ENCODE measurements at places on chromosomes 7 and 10.

- no peak for DNase-seq
Observed at GRCh38 chr10:33570495-33570894, 236.0 kb upstream of the NRP1 start.

DNA sequence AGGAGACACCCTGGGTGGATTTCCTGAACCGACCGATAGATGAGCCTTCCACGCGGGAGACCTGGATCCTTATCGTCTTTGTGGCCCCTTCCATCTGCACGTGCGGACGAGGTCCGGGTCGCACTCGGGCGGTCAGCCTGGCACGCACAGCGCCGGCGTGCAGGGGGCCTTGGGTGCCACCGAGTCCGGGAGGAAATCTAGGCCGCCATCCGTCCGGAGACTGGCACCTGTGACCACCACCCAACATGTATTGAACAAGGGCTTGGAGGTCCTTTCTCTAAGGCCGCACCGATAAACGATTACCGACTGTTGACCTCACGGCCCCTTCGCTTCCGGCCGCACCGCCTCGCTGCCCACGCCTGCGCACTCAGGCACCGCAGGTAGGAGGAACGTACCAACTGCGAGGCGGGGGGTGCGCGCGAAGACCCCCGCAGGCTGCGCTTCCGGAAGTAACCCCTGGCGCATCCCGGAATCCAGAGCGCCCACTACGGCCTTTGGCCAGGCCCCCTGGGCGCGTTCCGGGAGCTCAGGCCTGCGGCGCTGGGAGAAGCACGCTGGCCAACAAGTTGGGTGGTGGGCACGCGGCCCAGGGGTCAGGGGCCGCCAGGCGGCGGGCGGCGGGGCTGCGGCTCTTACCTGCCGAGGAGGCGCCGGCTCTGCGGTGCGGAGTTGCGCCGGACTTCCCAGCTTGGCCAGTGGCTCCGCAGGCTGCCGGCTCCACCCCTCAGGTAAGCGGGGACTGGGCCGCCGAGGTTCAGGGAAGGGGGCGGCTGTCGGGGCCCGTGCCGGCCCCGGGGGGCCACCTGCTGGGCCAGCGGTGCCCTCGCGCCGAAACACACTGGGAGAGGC, at the start of the genes ACTR3C and LRRC61:
Gene ACTR3C (minus strand): TSS at position 713 of the 849 bp plus-strand sequence. CDS start 28,249 bp downstream, outside the sequence.
Gene LRRC61 (plus strand): TSS at position 523 of the 849 bp plus-strand sequence. CDS start 13,507 bp downstream, outside the sequence.
- DNase-seq = peak; percentile 60

- no peak for DNase-seq
Observed at GRCh38 chr7:99243751-99244337, 28.8 kb upstream of the MYH16 start.

- no peak for DNase-seq
Observed at GRCh38 chr10:124088915-124089314, 4.5 kb downstream of the CHST15 start.

GRCh38 chr10:122033224-122033926, 44.4 kb downstream of the TACC2 start:
- DNase-seq = no peak

GRCh38 chr7:118075936-118076335, 108.0 kb upstream of the LSM8 start:
- DNase-seq = no peak

- no peak for DNase-seq
Observed at GRCh38 chr7:116802746-116803152, 59.6 kb upstream of the CAPZA2 start.

GRCh38 chr10:71294856-71295255, 24.2 kb upstream of the SLC29A3 start:
- DNase-seq = no peak

DNA sequence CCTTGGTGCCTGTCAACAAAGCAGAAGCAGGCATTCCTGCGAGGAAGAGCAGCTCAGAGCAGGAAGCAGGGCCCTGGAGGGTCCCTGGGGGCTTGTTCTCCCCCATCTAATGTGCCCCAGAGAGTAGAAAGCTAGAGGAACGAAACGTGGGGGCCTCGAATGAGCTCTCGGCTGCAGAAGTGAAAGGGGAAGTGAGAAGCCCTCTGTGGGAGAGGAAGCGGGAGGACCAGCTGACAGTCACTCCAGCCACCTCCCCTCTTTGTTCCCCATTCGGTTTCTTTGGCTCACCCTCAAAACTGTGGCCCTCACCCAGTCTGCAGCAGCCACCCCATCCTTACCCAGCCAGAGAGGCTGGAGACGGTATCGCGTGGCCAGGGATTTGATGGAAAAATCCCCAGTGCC, 25.0 kb downstream of the C10orf105 start:
- DNase-seq = peak; percentile 56

- DNase-seq = no peak
Observed at GRCh38 chr10:43458227-43458626, 21.3 kb downstream of the ZNF487 start.

DNA sequence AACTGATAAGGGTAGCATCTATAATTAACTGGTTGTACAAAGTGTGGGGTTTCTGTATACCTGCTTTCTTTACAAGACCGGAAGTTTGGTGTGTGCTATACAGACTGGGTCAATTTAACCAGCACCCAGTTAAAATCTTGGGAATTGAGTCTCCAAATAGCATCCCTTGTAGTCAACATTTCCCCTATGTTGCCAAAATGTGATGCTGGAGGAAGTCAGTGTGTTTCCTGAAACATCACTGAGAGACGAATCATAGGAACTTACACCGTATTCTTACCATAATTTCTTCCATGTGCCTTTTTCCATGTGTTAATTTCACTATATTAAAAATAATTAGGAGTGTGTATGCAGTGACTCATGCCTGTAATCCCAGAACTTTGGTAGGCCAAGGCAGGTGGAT, 1.7 kb downstream of the AKR1C4 start:
- no peak for DNase-seq

DNA sequence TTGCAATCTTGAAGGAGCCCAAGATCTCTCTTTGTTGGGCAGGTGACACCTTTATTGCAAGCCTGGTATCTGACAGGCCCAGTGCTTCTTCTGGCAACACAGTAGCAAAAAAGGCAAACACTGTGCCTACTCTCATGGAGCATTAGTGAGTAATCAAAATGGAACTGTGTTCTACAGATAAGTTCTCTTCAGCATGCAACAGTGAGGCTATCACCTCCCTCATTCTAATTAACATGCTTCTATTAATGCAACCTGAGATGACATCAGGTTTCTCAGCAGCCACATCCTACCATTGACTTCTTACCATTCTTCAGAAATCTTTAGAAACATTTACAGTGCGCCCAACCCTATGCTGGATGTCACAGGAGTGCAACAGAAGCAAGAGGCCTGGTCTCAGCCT, 77.9 kb upstream of the KCNMA1 start:
- no peak for DNase-seq

- DNase-seq = no peak
Observed at GRCh38 chr7:88202799-88203198, 17.0 kb downstream of the SRI start.

- no peak for DNase-seq
Observed at GRCh38 chr10:7417807-7418206, 7.0 kb upstream of the SFMBT2 start.

- DNase-seq = no peak
Observed at GRCh38 chr7:20213378-20213777, 3.8 kb downstream of the MACC1 start.

DNA sequence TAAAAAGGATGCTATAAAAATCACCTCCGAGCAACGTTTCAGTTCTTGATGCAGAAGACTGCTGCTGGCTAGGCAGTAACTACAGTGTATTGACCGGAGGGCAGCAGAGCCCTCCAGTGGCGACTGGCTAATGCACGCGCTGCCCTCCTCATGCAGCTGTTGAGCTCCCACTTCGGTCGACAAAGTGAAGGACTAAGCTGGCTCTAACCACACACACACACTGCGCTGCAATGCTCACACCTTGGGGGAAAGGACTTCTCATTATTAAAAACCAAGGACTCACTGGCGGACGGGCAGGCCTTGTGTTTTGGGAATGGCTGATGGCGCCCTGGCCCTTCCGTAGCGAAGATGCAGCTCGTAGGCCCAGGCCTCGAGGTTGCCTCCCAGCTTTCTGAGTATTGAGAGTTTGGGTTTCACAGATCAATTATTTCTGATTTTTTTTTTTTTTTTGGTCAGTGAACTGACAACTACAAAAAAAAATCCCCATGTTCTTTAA, 120.9 kb upstream of the DIP2C start:
- no peak for DNase-seq

DNA sequence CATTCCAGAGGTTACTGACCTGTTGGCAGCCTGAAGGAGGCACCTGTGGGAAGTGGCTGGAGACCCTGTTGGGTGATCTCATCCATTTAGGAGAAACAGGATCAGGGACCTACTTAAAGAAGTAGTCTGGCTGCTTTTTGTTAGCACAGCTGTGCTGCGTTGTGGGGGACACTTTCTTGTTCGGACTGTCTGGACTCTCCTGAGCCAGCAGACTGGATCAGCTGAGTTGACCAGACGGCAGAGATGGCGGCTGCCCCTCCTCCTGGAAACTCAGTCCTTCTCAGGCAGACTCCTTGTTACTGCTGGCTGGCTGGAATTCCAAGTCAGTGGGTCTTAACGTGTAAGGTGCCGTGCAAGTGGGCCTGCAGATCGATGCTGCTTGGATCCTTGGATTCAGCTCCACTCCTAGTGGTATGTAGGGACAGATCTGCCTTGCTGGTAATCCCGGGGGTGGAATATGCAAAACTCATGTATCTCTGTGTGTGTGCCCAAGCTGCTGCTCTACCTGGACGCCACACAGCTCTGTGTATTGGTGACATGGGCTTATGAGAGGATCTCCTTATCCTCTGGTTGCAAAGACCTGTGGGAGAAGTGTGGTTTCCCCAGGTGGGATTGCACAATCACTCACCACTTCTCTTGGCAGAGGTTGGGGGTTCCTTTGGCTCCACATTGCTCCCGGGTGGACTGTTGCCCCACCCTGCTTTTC, 87.3 kb downstream of the CCSER2 start:
- DNase-seq = no peak

- no peak for DNase-seq
Observed at GRCh38 chr10:112758961-112759360, 191.1 kb upstream of the TCF7L2 start.

All from naive thymus-derived CD8-positive, alpha-beta T cell (primary cell).